Astrocyte of the cerebellum (primary cell): ENCODE measurements at places on chromosomes 4 and X.
A peak's percentile ranks its signal among the peaks of the same experiment; 100 is the strongest.

- DNase-seq, result no peak
These were observed 60.9 kb downstream of the CLOCK start for GRCh38 chr4:55485821-55486220.

DNA sequence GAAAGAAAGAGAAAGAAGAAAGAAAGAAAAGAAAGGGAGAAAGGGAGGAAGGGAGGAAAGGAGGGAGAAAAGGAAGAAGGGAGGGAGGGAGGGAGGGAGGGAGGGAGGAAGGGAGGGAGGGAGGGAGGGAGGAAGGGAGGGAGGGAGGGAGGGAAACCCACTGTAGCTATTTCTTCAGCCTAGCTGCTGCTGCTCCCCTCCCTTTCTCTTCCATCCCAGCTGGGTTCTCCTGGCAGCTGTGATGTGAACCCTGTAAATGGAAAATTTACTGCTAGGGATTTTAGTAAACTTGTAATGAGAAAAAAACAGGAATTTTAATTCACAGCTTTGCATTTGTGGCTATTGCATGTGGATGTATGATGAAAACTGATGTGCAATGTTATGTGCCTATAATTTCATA, 8.0 kb downstream of the NR0B1 start:
- no peak for DNase-seq

- DNase-seq, result no peak
These were observed 352.6 kb downstream of the NR3C2 start for GRCh38 chr4:148089624-148090023.

- peak; percentile 3 for DNase-seq
These were observed 38.4 kb downstream of the SAGE1 start for GRCh38 chrX:135931644-135932487.

DNA sequence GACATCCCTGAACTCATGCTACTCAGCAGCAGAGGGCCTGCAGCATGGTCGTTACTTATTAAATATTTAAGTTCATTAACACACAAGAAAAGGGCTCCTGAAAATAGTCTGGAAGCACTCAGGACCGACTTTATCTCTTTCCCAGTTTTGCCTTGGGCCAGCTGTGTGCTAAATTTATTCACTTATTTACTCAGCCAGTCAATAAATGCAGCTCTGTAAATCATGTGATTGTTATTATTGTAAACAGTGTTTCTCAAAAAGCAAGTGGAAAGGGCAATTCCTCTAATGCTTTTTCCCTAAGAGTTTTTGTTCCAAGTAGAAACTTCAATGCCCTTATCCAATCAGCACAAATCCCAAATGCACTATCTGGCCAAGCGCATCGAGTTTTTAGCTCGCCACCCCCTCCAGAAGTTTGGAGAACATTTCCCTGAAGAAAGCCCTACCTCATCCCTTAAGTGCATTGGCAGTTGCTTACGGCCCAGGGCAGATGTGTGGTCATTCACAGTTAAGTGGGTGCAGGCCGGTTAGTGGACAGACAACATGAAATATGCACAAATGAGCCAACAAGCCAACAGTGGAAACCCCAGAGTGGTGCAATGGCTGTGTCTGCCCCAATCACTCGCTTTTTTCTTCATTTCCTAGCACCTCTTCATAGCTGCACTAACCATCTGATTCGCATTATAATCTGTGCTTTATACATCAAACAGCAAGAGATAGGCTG, 125.8 kb downstream of the SMIM20 start:
- no peak for DNase-seq

- DNase-seq, result no peak
These were observed 76.6 kb downstream of the ITIH6 start for GRCh38 chrX:54721424-54721823.

GRCh38 chr4:79604152-79604551, 196.1 kb upstream of the GK2 start:
- no peak for DNase-seq

- no peak for DNase-seq
These were observed 70.1 kb downstream of the LHFPL1 start for GRCh38 chrX:112609631-112610030.

- DNase-seq, result no peak
These were observed 17.8 kb upstream of the PAGE2B start for GRCh38 chrX:55056820-55057674.

DNA sequence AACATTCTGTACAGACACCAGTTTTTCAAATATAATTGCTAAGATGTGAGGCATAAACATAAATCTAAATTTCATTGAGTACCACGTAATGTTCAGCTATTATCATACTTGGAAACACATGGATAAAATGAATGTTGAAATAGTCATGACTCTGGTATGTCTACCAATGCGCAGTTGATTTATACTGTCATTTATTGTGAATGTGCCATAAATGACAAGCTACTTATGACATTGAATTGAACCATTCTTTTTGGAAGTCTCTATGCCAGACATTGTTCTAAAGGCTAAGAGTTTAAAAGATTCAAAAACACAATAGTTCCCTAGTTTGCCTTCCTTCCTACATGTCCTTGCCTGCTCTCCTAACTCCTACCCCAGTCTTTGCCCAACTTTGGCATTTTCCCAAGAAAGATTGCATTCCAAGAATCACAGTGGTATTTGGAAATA, 96.6 kb upstream of the DMD start:
- DNase-seq, result no peak

- DNase-seq, result no peak
These were observed 38.9 kb downstream of the TLR10 start for GRCh38 chr4:38743866-38744265.

DNA sequence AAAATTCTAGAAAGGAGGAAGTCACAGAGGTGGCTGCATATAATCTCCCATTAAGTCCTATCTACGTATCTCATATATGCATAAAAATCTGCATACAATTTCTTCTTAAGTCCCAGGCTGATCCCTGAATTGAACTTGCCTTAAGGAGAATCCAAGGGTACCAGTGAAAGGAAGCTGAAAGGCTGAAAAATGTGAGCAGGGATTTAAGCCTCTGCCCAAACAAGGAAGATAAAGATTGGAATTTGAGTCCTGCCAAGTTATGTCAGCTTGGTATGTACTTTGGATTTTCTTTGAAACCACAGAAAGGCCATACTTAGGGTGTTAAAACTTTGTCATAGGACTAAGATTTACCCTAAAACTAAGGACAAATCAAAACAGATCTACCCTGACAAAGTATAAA, 26.5 kb upstream of the GEMIN8 start:
- no peak for DNase-seq

DNA sequence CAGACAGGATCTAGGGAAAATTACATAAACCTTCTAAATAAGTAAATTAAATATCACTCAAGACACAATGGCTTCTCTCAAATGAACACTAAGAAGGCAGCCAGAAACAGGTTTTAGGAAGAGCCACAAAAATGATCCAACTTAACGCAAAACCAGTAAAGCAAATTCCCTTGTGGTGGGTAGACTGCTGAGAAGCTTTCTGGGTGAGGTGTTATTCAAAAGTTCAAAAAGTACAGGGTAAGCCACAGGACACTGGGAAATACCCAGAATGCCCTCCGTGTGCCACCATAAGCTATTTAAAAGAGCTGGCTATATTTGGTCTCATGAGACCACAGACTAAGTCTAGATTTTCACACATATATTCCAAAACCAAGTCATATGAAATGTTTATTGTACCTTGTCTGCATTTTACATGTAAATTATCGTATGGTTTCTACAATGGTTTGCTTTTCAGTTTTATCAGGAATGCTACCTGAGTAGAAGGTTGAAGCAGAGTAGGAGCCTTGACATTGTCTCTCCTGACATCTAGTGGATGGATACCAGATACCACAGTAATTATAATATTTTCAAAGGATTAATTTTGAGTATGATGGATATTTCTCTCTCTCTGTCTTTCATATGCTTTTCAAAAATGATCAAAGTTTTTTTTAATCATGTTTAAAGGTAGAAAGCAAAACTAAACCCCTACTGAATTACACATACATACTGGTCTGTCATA, 109.3 kb upstream of the KLHL13 start:
- no peak for DNase-seq

GRCh38 chr4:35534962-35535361, 709.4 kb downstream of the ARAP2 start:
- DNase-seq, result no peak

DNA sequence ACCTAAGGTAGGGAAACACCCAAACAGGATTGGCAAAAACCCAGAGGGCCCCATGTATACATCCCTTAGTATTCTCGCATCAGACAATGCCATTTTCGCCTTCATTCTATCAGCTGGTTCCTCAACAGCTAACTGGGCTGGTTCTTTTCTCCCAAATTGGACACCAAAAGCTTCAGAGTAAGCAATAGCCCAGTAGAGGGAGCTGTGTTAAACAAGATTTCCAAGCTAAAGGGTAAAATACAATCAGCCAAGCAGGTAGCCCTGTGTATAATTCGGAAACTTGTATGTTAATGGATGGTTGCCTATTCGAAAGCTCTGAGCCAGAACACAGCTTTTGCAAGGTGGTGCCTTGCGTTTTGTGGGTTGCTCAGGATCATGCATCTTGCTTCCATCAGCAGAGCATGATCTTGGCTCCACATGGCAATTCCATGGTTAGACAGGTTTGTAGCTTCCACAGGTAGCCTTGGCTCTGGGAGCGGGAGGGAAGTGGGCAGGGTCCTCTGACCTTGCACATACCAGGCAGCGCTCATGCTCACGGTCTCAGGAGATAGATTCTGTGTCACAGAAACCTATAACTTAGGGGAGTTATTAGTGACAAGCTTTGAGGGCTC, 115.2 kb upstream of the LNX1 start:
- DNase-seq, result peak; percentile 55

DNA sequence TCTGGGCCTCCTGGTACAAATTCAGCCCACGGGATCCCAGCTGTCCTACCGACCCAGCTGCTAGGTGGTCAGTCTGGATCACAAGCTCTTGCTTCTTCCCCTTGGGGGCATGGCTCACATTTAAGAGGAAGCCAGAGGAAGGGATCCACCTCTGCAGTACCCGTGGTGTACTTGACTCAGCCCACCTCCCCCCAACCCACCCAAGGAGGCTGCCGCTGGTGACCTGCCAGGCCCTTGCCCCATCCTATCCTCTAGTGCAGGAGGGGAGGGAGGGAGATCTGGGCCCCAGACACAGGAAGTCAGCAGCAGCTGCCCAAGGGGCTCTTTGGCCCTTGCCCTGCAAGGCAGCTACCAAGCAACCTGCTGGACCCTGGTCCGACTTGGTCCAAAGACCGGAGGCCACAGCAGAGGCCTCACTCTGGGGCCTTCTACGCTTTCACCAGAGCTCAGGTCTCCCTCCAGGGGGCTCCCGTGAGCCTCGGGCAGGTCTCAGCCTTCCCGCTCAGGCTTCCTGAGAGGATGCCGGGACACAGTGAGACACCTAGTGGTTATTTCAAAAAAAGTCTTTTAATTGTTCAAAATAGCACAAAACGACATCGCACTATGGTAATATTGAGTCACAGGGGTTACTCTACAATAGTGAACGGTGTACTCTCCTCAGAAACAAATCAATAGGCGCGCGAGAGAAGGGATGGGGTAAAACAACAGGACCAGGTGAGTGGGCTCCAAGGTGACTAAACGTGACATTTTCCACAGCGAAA, 2.7 kb upstream of the RENBP start:
- peak; percentile 56 for DNase-seq

- DNase-seq, result no peak
These were observed 120.7 kb downstream of the NEXMIF start for GRCh38 chrX:74804574-74804973.

GRCh38 chr4:173499658-173500535, 30.1 kb downstream of the HAND2 start:
- no peak for DNase-seq

DNA sequence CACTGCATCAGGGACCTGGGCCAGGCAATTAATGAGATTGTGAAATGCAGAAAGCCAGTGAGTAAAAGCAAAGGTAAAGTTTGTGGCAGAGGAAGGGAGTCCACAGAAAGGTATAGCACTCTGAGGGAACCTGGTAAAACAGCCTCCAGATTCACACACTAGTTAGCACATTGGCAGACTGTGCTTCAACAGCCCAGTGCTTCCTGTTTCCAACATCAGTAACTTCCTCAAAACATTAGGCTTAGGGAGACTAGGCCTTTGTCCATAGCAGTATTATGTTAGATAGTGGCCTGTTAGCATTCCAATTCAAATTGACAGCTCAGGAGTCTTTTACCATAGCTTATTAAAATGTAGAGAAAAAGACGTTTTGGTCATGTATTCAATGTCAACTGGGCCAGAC, 582.6 kb upstream of the ACTRT1 start:
- DNase-seq, result no peak

DNA sequence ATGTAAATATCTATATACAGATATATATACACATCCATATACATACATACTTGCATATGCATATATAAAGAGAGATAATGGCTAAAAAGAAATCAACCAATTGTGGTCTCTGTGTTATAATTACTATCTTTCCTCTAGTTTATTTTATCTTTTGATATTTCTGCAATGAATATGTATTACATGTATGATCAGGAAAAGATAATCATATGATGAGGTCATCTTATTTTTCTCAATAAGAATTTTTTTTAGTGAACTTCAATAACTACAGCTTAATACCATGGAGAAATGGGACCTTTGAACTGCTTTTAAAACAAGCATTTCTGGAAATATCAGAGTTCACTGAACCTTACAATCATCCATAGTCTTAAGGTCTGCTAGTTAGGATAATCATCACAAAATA, 158.0 kb downstream of the HNRNPD start:
- DNase-seq, result no peak

GRCh38 chr4:173333658-173334084, 487 bp downstream of the HMGB2 start:
- DNase-seq, result no peak

DNA sequence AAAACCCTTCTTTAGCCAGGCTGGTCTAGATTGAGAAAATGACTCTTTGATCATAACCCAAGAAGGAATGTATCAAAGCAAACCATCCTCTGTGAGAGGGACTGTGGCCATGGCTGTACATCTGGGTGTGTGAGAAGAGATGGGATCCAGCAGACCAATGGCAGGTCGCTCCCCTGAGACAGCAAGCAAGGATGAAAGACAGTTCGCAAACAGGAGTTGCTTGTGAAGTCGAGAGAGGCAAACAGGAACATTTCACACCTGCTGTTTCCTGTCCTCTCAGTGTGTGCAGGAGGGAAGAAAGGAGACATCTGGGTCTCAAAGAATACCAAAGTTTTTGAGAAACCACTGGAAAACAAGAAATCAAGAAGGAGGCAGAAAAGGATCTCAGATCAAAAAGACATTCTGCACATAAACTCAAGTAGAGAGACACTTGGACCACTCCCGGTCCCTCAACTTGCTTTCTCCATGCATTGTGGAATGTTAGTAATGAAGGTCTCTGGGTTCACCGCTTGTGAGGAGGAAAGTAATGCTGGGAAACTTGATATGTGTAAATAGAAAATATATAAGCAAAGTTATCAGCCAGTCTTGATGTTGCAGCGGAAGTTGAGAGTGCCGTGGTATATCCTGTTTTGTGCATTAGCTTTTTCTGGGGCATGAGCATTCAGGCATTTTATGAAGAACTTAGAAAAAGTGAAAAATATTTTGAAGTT, 327.5 kb downstream of the BMPR1B start:
- DNase-seq, result no peak

DNA sequence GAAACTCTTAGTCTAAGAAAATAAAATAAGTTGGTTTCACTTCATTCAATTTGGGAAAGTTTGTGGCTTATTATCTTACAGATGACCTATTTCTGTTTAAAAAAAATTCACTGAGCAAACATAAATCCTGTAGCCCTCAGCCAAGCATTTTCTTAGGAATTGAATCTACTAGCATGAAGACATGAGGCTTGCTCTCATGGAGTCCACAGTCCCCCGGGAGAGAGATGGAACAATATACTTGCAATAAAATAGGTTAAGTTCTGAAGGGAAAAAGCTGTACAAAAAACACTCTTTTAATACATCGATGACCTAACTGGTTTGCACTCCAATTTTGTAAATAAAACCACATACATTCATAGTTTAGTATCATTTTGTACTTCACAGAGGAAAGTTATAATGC, 642.6 kb upstream of the FAM241A start:
- DNase-seq, result no peak
